ENCODE measurements at places on chromosomes 16 and 17.

DNA sequence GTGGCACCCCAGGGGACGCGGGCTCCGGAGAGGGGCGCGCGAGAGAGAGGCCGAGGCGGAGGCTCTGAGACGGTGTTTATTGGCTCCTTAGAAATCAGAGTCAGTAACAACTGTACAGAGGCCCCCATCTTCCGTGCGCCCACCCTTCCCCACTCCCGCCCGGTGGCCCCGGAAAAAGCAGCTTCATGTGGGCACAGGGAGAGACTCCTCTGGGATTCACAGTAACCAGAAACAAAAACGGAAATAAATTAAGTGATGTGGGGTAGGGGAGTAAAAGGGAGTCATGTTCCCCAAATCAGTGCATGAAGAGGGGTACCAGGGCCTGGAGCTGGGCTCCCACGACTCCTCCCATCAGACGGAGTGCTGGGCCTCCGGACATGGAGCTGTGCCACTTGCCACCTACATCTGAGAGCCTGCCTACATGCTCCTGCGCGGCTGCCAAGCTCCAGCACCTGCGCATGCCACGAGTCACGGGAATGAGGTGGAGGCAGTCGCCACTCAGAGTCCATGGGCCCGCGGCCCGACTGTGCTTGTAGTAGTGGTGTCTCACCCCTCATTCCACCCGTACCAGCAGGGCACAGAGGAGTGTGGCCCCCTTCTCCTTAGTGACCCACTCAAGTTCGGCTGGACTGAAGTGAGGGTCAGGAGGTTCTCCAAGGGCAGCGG is 543 bp upstream of the GPS2 start:
- DNase-seq: no peak

GRCh38 chr17:74595037-74595750 is 3.1 kb upstream of the CD300LD start:
- DNase-seq: no peak

DNA sequence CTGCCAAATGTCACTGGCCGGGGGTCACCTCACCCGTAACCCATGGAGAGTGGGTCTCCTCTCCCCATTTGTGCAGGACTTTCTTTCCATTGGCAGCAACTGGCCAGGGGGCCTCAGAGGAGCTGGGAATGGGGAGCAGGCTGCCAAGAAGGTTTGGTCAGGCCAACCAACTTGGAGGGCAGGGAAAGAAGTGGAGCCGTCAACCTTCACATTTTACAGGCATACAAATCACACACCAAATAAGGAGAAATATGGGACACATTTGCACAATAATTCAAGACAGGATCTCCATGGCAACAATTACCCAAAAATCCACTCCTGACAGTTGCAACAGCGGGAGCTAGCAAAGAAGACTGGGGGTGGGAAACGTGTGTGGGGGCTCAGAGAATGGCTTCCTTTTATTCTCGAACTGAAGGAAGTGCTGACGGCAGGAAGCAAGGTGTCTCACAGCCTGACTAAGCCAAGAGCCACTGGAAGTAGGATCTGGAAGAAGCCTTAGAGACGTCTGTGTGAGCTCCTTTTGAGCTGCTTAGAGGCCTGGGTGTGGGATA is 20.9 kb downstream of the RPRML start:
- DNase-seq: no peak

DNA sequence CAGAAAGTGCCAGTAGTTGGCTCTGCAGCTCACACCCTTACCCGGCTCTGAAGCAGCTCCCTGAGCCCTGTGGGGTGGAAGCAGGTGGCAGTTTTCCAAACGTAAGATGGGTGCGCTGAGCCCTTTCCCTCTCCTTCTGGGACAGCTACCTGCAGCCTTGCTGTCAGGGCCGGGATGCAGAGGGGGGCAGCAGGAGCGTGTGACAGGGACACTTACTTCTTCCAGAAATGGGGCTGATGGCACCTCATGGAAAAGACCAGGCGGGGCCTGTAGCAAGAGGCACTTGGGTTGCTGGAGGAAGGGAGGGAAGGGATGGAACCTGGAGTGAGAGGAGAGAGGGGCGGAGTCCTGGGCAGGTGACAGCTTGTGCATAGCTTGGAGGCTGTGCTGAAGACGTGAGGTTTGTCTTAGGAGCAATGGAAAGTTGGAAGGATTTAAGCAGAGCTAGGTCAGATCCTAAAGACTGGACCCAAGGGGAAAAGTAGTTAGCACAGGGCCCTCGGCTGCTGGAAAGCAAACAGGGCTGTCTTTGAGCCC is 216.8 kb upstream of the RPL38 start:
- DNase-seq: no peak

DNA sequence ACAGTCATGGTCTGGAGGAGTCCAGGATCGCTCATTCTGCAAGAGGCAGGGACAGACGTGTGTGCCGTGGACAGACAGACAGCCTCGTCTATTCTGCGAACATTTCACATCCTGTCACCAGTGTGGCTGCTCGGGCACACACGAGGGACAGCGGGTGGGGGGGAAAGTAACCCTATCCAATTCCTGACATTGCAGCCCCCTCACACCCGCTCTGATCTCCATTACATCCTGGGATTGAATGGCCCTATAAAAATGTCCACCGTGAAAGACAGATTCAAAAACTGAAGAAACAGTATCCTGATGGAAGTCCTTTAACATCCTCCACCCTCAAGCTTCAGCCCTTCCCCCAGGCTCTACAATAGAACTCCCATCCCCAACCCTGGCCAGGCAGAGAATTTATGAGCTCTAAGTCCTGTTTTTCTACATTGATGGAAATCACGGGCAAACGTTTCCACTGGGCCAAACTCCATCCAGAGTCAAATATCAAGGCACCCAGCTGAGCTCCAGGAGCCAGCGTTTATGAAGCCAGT is 39.4 kb downstream of the HS3ST3A1 start:
- peak; percentile 95 for DNase-seq

DNA sequence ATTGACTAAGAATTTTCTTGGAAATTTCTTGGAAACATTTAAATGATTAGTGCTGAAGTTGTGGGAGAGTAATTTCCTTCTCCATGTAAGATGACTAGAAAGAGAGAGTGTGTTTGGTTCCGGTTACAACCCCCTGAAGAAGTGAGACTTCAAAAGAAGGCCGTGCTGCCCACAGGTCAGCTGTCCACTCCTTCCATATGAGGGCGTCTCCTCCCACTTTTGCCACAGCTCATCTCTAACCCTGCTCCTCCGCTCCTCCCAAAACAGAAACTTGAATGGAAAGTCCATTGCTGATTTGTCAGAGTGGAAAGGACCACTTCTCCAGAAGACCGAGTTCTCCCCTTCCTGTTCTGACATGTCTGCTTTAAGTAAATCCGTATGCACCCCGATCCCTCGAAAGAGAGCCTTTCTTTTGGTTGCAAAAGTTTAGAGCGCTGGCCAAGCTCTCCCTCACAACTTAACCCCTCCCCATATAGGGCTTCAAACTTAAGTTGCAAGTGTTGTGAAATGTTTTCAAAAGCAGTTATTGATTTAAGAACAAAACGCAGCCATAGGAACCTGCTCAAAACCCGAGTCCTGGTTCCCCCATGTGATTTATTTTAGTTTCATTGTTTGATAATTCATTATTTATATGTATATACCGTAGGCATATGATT is 129.5 kb downstream of the SOCS1 start:
- no peak for DNase-seq

- DNase-seq: peak; percentile 66
These were observed at the start of gene ZFP90 for GRCh38 chr16:68538880-68539701. TSS of gene ZFP90 (plus strand) at chr16:68539291. CDS start at chr16:68539793, 502 bp downstream.

DNA sequence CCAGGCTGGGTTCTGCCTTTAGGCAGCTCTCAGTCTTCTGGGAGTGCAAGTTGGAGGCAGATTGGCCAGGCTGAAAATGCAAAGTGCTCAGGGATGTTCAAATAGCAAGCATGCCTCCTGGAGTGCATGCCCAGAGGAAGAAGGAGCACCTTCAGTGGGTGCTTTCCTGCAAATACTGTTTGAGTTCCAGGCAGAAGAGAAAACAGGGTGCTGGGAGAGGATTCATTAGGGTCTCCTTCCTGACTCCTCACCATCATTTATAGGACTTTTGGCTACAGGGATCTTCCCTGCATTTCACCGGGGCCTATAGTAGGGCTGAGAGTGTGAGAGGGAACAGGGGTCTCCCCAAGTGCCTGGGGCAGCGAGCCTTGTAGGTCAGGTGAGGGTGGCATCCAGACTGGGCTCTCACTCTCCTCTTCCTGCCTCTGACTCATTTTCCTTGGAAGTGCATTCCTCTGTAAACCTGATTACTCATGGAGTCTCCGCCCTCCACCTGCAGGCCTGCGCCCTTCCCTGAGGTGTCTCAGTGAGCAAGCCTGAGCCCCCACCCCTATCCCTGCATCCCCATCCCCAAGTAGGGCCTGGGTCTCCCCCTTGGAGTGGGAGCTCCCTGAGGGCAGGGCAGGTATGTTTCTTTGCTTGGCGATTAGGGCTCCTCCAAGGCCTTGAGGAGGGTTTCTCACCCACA is 17.1 kb upstream of the TNS4 start:
- no peak for DNase-seq

DNA sequence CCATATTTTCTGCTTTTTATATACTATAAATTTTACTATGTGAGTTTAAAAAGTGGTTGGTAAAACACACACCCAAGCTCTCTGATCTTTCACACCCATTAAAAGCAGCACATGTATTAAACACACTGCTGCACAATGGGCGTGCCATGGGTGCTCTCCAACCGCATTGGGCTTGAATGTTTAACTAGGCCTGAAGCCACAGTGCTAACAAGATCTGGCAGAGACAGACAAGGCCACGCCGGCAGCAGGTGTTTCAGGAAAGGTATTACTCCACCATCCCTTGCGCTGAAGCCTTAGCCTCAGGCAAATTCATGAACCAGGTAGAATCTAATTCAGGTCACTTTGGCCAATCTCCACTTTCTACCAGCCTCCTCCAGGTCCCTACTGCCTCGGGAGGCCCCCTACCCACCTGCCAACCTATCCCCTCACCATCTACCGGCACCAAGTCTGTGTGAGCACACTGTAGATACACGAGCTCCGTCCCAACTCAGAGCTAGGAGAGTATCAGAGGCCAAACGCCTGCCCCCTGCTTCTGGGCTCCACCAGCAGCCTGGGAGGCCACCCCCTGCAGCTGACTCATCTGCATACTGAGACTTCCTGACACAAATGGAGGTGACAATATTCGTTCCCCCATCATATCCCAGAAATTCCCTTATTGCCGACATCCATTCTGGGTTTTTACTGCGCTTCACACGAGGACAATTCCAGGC is 95.0 kb downstream of the ADCY9 start:
- DNase-seq: no peak

DNA sequence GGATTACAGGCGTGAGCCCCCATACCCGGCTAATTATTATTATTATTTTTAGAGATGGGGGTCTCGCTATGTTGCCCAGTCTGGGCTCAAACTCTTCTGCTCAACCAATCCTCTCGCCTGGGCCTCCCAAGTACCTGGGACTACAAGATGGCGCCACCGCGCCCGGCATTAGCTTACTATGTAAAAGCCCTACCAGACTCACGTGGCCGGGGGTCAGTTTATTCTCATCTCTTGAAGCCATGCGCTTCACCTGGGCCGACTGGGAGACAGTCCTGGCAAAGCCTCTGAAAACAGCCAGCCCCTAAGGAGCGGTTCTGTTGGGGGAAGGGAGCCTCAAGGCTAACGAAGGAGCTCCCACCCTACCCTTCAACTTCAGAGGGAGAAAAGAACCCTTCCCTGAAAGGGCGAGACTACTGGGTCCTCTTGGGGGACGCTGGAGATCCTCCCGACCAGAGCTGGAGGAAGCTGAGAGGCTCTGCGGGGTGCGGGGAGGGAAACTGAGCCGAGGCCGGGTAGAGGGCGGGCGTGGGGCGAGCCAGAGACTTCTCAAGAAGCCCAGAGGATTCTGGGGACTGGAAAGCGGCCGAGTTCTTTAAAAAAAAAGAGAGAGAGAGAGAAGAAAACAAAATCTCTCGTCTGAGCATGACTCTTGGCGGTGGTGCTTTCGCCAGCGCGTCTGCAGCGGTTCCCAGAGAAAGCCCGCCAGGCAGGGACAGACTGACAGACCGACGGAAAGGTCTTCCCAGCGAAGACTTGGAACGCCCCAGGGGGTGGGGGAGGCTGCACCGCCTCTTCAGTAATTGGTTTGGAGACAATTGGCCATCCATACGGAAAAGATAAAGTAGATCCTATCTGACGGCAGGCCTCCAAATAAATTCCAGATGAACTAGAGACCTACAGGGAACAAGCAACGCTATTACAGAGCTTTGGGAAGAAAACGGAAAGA is 5.6 kb upstream of the TUBG2 start:
- peak; percentile 50 for DNase-seq

DNA sequence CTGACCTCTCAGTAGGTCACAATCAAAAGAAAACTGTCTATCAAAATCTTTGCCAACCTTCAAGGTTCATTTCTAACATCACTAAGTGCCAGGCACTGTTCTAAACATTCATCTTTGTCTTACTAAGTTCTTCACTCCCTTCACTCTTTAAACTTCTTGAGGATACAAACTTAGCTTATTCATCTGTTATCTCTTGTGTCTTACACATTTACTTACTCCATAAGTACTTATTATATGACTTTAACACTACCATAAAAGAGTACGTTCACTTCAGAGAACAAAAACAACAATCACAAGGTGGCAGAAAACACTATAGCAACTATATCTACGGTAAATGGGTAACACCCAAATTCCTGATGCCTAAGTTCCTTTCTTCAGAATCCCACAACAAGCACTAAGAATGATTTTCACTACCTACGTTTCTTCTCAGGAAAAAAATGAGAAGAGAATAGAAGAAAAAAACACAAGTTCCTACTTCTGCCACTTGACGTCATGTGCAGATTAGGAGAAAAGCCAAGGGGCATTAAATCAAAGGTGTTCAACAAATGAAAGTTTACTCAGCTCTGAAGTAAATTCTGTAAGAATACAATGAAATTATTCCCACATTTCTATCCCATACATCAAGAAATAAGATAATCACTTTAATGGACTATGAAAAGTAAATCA is 29.2 kb downstream of the KANSL1 start:
- DNase-seq: no peak

- no peak for DNase-seq
These were observed at the start of gene FA2H for GRCh38 chr16:74774223-74775139. TSS of gene FA2H (minus strand) at chr16:74774820. CDS start at chr16:74774755, 65 bp downstream.

GRCh38 chr17:46020998-46021397 is 21.9 kb downstream of the STH start:
- DNase-seq: no peak

DNA sequence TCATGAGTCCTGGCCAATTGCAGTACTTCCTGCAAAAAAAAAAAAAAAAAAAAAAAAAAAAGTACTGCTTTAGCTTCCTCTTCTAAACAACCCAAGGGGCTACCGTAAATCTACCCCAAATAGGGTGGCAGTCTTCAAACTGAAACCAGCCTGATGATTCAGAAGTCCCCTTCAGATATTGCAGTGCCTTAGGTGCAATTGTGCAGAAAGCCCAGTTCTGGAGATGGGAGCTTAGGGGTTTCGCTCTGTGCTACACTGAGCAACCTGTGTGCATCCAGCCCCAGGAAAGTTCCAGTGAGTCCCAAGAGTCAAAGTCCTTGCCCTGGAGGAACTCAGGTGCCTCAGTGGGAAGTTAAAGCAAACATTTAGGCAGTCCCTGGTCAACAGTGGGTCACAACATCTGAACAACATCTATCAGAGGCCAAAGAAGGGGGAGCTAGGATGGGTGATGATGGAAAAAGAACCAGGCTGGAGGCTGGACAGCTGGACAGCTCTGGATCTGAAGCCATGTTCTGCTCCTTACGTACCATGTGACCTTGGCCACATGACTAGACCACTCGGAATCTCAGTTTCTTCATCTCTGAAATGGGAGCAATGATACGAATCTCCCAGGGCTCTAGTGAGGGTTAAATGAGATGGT is 6.7 kb upstream of the CIITA start:
- DNase-seq: no peak

- DNase-seq: no peak
These were observed 46.5 kb upstream of the GINS3 start for GRCh38 chr16:58345574-58346354.

All from brain microvascular endothelial cell (primary cell).